ENCODE measurements at places on chromosomes 2 and 18. TPM values are rescaled to one million over a fixed set of nuclear protein-coding genes. Genes with fewer than 3 reads are reported as not detected.

GRCh38 chr18:56307354-56308170, 330.8 kb downstream of the TXNL1 start:
- DNase-seq = no peak

DNA sequence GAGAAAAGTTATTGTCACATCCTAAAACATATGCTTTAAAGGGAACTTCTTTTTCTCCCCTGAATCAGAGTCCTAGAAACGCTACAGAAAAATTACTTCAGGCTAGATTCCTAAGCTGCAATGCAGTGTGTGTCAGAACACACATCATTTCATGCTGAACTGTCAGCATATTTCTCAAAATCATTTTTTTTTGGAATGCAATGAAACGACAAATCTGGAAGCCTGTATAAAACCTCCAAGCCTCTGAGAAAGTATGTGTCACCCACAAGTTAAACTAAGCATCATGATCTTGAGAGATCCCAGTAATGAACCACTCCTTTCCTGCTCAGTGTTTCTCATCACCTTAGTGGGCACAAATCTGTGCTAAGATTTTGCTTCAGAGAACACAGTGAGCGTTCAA, 276.2 kb downstream of the ZNF521 start:
- no peak for DNase-seq

DNA sequence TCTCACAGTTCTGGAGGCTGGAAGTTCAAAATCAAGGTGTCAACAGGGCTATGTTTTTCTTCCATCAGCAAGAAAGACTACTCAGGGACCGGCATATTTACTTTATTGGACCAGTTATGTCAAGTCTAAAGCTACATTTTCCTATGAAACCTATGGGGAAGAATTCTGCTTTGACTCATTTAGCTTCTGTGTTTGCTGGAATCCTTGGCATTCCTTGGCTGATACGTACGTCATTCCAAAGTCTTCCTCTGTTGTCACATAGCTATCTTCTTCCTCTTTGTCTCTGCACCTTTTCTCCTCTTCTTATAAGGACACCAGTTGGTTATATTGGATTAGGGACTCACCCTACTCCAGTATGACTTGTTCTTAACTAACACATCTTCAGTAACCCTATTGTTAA, 137.4 kb upstream of the FBXO11 start:
- DNase-seq = no peak

GRCh38 chr2:3117650-3118216, 259.9 kb downstream of the EIPR1 start:
- no peak for DNase-seq

DNA sequence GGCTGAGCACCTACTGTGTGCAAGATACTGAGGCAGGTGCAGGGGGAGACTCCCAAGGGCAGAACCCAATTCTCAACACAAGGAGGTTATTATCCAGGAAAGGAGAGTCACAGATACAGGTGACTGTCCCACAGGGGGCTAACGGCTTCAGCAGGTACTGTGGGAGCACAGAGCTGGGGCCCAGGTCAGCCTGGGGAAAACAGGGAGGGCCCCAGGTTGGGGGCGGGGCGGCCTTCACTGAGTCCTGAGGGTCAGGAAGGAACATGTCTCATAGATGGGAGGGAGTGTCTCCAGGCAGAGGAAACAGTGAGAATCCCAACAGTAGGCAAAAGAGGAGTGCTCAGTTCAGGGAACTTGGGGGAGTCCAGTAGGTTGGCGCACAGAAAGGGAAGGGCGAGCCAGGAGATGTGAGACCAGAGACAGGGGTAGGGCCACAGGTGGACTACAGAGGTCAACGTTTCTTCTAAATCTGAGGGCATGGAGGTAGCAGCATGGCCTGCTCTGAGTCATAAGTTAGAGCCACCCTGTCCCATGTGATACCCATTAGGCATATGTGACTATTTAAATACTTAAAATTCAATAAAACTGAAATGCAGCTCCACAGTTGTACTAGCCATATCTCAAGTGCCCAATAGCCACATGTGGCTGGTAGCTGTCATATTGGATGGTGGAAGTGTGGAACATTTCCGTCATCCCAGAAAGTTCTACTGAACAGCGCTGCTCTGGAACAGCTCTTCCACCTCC, 157.2 kb downstream of the TTC32 start:
- no peak for DNase-seq

Gene COL5A2
- 0.13 TPM for polyA plus RNA-seq

Gene NEU4
- polyA plus RNA-seq = 2.6 TPM

Gene RAX
- polyA plus RNA-seq = not detected

Gene AQP12B
- polyA plus RNA-seq = not detected

Gene SULT1C2
- not detected for polyA plus RNA-seq

Gene RAB27B
- polyA plus RNA-seq = not detected
